ENCODE measurements at places on chromosomes 2 and 18.

- DNase-seq = no peak
Measured at GRCh38 chr2:170163411-170164065, 14.4 kb upstream of the MYO3B start.

GRCh38 chr2:191304939-191305875 is 60.0 kb downstream of the MYO1B start:
- DNase-seq = no peak

GRCh38 chr2:234289834-234290590 is 206.9 kb downstream of the ARL4C start:
- peak; percentile 22 for DNase-seq

GRCh38 chr2:237170020-237170419 is 84.3 kb downstream of the COPS8 start:
- DNase-seq = no peak

DNA sequence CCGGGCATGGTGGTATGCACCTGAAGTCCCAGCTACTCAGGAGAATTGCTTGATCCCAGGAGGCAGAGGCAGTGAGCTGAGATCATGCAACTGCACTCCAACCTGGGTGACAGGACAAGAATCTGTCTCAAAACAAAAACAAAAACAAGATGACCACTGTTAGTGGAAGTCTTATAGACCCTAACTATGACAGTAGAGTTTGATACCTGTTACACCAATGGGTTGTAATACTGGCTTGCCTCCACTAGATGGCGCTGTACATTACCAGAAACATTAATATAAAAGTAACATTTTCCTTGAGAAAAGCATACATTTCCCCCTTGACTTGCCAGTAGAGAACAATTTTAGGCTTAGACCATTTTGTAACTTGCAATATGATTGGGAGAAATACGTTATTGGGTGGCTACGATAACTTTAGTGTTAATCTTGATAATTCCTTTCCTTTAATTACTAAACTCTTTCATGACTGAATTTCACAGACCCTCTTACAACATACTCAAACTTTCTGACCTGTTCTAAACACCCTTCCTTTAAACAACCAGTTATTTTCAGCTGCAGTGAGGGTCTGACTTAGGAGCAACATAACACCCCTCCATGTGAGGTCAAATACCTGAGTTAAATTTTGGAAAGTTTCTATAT is 19.5 kb downstream of the SLC25A52 start:
- DNase-seq = peak; percentile 66

DNA sequence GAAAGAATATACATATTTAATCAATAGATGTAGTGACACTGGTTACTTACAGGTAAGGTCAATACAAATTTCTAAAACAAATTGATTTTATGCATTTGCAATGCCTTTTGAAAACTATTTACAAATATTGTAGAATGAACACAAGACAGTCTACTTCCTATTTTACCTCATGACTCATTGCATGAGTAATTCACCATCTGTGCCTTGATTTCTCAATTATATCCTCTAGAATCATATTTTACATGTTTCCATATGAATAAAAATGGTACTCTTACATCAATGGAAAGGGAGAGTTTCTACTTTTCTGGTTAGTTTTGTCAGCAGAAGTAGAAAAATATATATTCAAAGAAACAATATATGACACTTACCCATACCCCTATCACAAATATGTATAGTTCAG is 203.8 kb upstream of the CDH7 start:
- no peak for DNase-seq

DNA sequence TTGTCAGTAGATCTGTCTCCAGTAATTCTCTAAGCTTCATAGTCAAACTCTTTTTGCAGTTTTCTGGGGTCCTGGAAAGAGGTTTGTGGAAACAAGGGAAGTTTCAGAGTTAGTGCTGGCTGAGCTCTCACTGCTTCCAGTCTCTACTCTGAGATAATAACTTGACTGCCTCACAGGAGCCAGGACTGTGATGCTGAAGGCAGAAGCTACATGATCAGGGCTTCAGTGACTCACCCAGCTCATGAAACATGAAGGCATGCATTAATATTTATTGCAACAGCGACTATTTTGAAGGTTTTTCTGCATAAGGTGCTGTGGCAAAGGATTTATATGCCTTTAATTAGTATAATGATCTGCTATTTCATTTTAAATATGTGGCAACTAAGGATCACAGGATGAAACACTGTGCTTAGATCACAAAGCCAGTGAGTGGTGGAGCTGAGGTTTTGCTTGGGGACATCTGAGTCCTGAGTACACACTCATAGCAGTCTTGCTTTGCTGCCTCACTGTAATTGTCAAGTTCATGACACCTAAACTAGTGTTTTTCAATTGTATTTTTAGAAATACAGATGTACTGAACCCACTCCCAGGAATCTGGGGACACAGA is 448.4 kb upstream of the GCFC2 start:
- no peak for DNase-seq

GRCh38 chr18:24990671-24991134 is 361.3 kb downstream of the ZNF521 start:
- DNase-seq = no peak

DNA sequence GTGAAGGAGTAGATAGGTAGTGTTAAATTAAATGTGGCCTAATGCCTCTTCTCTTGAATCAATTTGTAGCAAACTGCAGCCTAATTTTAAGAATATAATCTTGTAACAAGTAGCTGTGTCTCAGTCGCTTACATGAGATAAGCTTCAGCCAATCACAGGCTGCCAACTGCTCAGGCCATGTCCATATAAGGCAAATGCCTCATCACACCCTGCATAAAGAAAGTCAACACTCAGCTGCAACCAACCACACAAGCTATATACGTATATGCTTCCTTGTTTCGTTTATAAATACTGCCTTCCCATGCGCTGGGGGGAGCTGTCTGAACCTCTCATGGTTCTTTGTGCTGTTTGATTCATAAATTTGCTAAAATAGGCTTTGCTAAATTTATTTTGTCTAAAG is 476.3 kb downstream of the TRIB2 start:
- no peak for DNase-seq

DNA sequence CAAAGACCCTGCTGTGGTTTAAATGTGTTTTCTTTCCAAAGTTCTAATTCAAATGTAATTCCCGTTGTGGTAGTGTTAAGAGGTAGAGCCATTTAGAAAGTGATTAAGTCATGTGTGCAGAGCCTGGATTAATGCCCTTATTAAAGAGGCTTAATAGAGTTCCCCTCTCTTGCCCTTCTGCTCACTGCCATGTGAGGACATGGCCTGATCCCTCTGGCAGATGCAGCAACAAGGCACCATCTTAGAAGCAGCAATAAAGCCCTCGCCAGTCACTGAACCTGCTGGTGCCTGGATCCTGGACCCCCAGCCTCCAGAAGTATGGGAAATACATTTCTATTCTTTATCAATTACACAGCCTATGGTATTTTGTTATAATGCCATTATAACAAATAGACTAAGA is 485.2 kb downstream of the DCDC2C start:
- DNase-seq = no peak

DNA sequence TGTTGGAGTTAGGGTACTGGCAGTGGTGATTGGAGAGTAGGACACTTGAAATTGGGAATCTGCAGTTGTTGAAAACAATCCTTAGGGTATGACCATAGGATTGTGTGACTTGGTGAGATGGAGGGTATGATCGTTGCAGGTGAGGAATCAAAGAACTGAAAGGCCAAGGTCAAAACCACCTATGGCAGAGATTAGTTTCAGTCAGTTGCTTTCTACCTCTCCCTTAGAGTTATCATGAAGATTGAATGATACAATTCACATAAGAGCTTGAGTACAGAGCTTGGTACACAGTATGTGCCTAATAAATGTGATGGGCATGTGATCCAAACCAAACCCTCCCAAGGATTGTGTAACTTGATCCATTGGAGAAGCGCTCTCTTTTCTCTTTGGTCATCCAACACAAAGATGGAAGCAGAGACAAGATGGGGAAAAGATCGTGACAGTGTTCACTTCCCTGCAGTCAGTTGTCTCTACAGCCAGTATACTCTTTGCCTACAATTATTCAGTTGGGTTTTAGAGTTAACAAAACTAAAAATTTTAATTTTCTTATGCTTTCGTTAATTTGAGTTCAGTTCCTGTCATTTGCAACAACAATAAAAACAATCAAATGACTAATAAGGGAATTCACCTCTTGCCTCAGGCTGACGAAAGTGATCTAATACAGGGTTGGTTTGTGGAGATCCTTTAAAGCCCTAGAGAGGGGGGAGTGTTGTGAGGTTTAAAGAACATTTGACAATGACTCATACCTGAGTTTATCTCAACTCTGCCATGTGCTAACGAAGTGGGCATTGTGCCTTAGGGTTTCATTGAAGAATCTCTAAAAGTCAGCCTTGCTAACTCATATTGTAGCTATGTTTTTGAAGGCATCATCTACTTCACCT is 14.8 kb upstream of the SMAD2 start:
- DNase-seq = no peak

DNA sequence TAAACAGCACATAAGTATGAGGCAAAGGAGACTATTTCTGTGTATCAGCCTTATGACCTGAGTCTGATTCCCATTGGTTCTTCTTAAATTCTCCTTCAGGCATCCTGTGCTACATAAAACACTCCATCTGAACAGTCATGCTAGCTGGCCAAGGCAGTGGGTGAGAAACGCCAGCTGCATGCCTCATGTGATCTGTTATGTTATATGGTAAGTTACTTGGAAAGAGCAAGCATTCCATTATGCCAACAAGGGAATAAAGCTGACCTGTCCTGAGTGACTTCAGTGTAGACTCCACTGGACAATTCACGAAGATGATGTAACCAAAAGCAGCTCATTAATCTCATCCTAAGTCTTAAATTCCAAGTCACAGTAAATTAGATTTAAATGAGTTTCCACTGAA is 216.5 kb upstream of the FN1 start:
- no peak for DNase-seq

- peak; percentile 55 for DNase-seq
Measured at GRCh38 chr2:54672590-54673456, 50.6 kb upstream of the EML6 start.

DNA sequence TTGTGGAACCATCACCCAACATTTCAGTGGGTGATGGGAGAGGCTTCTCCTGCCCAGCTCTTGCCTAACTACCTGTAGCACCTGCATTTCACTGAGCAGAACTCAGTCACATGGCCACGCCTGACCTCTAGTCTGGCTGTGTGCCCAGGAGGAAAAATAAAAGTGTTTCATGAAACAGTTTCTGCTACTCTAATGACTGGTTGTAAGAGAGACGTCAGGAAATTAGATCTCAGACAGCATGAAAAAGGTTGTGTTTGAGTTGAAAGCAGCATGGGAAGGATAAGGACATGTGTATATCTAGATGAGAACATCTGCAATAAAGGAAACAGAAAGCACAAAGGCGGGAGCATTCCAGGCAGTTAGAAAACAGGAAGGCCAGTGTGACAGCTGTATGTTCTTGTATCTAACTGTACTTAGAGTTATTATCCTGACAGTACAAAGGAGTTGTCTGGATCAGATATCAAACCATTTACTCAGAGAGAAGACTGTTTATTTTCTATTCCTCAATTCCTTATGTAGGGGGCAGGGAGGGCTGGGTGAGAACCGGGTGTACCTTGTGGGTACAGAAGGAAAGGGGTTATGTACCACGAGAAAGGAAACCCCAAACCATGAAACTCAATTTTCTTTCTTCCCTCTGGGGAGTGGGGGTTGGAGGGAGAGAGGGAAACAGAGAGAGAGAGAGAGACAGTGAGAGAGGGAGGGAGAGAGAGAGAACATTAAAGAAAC is 307.4 kb upstream of the VWC2L start:
- peak; percentile 76 for DNase-seq

GRCh38 chr2:79511320-79511951 is 1.4 kb upstream of the CTNNA2 start:
- DNase-seq = peak; percentile 70

GRCh38 chr2:122528958-122529705 is 773.7 kb downstream of the TSN start:
- no peak for DNase-seq

DNA sequence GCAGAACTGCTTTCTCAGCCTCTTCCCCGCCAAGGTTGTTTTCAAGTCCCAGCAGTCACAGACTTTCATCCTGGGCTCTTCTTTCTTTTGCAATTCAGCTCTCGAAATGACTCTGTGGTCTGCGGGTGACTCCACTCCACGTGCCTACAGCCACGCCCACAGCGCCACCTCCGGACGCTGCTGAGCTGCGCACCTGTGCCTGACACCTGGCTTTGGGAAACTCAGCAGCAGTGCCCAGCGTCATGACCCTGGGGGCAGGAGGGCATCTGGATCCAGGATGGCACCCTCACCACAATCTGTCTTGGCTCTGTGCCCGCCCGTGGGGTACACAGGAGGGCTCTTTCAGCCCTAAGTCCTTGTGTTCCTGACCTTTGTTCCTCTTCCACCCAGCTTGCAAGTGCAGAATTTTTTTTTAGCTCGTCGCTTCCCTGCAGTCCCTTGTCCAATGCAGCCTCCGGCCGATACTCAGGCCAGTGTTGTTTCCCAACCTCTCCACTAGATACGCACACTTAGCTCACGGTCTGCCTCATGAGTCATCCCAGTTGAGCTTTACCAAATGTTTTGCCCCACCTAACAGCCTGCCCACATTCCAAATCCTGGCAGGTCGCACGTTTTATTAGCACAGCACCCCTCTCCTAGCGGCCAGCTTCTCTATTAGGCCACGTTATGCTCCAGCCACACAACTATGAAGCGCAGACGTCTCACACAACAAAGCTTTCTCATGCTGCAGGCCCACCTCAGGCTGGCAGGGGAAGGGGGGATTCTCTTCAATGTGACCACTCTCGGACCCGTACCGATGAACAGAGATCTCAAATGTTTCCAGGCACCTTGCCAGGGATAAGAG is 6.5 kb upstream of the CAPN10 start:
- DNase-seq = peak; percentile 23

DNA sequence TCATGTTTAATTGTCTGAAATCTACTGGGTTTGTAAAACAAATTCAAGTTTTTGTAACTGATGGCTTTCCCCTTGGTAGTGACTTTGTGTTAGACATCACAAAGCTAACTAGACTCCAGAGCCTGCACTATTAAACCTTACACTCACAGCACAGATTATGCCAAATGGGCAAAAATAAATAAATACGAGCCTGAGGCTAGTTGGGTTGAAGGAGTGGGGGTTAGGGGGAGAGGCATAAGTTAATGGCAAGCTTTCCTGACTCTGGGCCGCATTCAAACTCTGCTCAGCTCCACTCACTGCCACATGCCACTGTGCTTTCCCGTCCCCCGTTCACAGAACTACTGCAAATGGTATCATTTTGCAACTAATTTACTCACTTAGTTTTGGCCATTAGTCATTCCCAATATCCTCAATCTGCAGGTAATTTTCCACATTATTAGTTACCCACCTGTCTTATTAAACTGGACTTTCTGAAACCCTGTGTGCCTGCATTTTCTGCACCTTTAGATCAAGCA is 1079.9 kb upstream of the PIK3C3 start:
- DNase-seq = no peak

DNA sequence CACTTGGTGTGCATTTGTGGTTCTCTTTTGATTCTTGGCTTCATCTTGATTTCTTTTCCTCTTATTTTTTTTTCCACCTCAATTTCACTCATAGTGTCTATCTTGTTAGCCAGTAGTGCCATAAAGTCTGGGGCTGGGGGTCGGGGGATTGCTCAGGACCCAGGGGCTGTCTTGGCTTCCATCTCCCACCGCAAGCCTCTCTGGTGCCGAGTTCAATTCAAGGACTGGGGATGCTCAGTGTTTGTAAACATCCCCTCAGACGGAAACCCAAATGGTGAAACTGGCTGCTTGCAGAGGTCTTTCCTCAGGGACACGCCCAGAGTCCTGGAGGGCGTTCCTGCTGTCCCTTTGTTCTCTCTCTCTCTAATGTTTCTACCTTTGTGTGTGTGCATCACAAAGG is 173.3 kb downstream of the TWIST2 start:
- DNase-seq = no peak

- no peak for DNase-seq
Measured at GRCh38 chr2:174752403-174753037, 11.8 kb downstream of the CHRNA1 start.

- DNase-seq = no peak
Measured at GRCh38 chr2:18752667-18753422, 163.5 kb upstream of the NT5C1B start.

All from common myeloid progenitor, CD34-positive (primary cell).